ENCODE measurements at places on chromosomes 1 and 21.
A peak's percentile ranks its signal among the peaks of the same experiment; 100 is the strongest.

DNA sequence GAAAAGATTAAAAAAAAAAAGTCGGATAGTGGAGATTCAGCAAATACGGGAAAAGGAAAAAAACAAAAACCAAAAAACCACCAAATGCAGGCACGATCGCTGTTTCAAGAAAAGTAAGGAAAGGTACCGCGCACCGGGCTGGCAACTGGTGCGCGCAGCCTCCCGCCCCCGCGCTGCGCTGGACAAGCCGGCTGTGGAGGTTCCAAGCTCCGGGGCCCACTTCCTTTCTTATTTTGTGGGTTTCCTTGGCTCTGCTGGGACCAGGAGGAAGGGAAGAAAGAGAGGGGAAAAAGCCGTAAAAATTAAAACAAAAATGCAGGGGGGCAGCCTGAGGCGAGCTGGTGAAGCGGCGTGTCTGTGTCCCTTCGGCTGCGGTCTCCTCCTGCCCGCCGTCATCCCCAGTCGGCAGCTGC lies 233 bp downstream of the ADAMTS5 start:
- peak; percentile 46 for DNase-seq

DNA sequence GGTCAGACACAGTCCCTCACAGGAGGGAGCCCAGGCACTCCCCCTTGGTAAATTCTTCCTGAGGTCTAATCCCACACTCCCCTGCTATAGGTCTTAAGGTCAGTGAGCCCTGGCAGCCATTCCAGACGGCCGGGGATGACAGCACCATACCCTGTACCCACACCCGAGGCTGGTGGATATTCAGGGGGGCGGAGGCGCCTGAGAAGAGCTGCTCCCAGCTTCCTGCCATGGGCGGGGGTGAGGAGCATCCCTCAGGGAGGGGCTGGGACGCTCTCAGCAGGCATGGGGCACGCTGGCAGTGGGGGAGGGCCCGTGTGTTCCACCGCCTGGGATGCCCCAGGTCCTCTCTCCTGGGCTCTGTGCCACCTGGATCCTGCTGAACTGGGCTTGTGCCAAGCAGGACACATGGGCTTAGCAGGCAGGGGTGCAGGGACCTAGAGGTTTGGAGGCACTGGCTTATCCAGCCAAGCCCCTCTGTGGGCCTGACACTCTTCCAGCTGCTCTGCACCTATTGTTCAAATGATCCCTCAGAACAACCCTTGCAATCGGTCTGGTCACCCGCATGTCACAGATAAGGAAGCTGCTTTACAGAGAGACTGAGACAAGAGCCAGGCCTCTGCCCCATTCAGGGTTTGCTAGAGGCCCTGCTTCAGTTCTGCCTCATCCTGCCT lies 5.7 kb upstream of the ADGRB2 start:
- DNase-seq, result peak; percentile 82

DNA sequence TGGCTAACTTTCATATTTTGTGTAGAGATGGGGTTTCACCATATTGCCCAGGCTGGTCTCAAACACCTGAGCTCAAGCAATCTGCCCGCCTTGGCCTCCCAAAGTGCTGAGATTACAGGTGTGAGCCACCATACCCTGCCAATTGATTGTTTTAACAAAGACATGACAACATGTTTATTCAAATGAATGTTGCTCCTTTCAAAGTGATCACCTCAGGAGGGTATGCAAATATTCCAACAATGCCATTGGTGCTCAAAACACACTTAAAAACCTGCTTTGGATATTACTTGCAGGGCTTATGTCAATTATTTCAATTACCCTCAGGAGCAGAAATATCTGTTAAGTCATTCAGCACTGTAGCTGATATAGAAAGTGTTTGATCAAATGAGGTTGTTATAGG lies 7.9 kb downstream of the LAX1 start:
- no peak for DNase-seq

GRCh38 chr1:153494976-153495535 lies 34.6 kb upstream of the S100A7 start:
- peak; percentile 89 for DNase-seq

- DNase-seq, result no peak
These were observed 372.2 kb downstream of the PTBP2 start for GRCh38 chr1:97093741-97094140.

DNA sequence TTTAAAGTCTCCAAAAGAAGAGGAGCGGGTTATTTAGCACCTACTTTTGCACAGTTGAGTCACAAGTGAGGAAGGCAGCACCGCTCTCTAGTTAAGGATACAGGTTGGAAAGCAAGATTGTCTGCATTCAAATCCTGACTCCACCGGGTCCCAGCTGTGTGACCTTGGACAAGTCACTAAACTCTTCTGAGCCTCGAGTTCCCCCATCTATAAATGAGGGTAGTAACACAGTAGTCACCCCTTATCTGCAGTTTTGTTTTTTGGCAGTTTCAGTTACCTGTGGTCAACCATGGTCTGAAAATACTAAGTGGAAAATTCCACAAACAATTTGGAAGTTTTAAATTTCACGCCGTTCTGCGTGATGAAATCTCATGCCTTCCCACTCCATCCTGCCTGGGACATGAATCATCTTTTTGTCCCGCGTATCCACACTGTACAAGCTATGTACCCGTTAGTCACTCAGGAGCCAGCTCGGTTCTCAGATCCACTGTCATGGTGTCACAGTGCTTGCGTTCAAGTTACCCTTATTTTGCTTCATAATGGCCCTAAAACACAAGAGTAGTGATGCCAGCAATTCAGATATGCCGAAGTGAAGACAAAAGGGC lies 49.4 kb downstream of the CAPZB start:
- no peak for DNase-seq

DNA sequence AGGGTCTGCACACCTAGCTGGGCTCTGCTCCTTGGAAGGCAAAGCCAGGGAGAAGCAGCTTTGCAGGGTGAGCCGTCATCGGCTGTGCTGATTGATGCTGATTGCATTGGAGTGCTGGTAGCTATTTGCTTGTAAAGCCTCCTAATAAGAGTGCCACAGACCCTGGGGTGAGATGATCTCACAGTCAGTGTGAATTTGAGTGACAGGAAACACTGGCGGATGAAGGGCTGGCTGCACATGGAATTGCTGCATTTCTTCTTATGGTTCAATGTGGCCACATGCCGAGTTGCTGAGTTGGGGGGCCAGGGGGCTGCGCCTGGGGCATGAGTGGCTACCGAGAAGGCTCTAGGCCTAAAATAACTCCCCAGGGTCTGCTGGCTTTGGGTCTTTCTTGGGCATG lies 138.2 kb upstream of the CACNA1E start:
- DNase-seq, result no peak

- no peak for DNase-seq
These were observed 386.6 kb downstream of the MATN1 start for GRCh38 chr1:30336550-30337323.

DNA sequence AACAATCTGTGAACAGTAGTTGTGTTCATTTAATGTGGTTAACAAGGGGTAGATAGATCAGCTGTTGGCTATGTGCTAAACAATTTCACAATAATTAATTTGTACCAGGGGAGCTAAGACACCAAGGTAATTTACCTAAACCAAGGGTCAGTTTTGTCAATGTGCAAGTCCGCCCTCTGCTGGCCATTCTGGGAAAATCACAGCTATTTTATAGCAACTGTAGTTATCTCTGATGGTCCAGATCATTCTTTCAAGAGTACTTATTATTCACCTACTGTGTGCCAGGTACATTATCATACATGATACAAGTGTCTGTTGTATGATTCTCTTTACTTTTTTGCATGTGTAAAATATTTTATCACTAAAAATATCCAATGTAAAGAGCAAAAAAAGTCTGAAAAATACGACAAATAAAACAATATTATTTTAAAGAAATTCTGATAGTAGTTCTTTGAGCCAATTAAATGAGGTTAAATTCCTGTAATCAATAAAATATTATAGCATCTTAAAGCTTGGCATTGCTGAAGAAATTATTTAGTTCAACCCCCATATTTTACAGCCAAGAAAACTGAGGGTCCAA lies 312.3 kb upstream of the FAM78B start:
- DNase-seq, result peak; percentile 32

DNA sequence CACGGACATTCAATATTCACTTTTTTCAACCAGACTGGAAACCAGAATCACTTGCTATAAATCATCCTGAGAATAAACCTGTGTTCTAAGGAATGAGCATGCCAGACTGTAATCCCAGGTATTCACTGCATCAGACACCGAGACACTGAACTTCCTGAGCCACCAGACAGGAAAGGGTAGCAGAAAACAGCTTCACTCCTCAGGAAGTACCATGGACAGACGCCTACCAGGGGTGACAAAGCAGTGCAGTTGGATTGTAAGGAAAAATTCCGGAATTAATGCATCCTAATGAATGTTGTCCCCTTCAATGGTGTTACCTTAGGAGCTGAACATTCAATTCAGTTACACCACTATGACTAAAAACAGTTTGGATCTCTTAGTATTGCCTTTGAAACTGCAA lies 156.1 kb downstream of the PIGK start:
- no peak for DNase-seq

DNA sequence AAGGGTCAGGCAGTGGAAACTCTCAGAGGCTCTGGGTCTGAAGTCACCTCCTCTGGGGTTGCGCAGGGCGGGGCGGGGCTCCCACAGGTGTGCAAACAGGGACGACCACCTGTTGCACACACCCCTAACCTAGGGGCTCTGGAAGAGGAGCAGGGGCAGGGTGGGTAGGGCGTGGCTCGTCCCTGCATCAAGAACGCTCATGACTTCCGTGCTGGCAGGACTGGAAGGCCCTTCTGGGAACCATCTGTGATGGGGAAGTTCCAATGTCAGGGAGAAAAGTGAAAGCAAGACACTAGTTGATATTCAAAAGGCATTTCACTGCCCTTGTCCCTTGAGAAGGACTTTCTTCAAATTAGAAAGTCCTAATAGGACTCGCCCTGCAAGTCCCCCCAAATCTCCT lies 22.1 kb upstream of the CLSTN1 start:
- DNase-seq, result no peak

DNA sequence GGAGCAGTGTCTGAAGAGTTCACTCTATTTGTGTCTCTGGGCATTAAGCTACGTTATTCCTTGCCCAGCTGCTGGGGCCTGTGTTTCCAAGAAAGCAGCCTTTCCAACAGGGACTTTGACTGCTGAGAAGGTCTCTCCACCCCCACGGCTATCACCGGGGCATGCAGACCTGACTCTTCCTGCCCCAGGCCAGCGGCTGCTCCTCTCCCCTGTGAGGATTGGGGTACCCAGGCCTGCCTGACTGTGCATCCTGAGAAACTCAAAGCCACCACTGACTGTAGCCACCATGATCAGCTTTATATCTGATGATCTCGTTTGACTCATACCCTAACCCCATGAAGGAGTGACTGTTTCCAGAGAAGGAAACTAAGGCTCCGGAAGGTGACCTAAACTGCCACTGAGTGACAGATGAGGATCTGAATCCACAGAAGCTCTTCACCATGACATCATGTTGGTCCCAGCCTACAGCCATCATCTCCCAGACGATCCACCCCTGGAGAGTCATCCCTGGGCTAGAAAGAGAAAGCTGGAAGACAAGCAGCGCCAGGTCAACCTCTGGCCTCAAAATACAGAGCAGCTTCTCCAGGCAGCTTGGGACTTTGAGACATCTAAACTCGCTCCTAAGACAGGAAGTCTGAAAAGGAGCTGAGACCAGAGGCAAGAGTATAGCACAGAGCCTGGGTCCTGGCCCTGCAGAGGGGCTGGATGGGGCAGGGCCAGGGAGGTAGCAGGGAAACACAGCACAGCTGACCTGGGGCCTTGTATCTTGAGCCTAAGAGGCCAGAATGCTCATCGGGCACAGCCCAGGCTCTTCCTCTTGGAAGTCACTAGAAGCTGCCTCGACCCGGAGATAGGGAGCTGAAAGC lies 244.0 kb upstream of the VAMP3 start:
- no peak for DNase-seq

DNA sequence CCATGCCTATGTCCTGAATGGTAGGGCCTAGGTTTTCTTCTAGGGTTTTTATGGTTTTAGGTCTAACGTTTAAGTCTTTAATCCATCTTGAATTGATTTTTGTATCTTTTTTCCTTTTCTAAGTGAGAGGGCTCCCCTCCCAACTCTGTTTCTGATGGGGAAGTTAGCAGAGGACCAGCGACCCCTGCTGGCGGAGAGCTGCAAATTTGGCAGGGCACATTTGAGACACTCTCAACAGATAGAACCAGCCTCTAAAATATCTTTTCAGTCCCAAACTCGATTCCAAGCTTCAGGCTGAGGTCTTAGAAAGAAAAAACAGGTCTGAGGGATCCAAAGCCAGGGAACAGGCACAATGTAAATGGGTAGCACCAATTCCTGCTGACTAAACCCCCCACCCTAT lies 32.5 kb downstream of the LRRC3 start:
- DNase-seq, result no peak

GRCh38 chr21:31008355-31008754 lies 29.9 kb downstream of the KRTAP19-8 start:
- no peak for DNase-seq

GRCh38 chr1:214441119-214441518 lies 110.3 kb downstream of the PTPN14 start:
- DNase-seq, result no peak

DNA sequence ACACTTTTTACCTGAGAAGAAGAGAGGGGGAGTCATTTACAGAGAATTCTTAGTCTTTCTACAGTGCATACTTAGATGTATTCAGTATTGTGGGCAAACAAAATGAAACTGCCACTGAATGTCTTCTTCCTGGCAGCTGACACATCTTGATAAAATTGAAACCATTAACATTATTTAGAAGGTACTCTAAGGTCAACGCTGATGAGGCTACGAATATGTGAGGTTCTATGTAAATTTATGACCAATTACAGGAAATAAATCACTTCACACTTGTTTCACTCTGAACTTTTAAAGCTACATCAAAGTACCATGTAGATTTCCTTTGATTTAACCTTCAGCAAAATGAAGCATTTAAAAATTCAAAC lies 51.3 kb upstream of the GFI1 start:
- no peak for DNase-seq

- no peak for DNase-seq
These were observed 73.1 kb downstream of the VPS13D start for GRCh38 chr1:12302798-12303447.

GRCh38 chr1:210003501-210003900 lies 65.5 kb downstream of the SYT14 start:
- DNase-seq, result no peak

- DNase-seq, result peak; percentile 83
These were observed 89.4 kb upstream of the IPO9 start for GRCh38 chr1:201739492-201740085.

- peak; percentile 58 for DNase-seq
These were observed 62.6 kb downstream of the MAP3K7CL start for GRCh38 chr21:29193072-29193471.

DNA sequence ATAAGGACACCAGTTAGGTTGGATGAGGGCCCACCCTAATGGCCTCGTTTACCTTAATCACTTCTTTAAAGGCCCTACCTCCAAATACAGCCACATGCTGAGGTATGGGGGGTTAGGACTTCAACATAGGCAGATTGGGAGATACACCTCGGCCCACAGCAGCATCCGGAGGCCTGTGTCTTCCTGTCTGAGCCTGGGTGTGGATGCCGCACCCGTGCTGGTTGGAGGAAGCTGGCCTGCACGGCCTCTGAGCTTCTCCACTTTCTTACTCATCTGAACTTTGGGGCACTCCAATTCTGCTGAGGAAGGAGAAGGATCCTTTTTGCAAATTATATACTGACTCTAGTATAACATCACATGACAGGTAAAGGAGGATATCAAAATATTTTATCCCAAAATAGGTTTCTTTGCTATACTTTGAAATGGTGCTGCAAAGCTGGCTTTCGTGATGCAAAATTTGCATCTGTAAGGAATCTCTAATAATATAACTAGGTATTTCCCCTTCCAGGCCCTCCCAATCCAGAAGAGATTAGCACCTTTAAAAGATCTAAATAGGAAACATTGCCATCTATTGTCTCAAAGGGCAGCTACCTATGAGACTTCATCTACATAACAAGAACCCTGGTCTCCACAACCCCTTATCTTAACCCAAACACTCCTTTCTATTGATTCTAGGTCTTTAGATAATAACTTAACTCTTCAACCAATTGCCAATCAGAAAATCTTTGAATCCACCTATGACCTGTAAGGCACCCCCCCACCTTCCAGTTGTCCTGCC lies 247.6 kb downstream of the KCNJ6 start:
- no peak for DNase-seq

Data from left ventricle myocardium superior (tissue), 1 donor.